ENCODE measurements at places on chromosomes 5 and 9.

GRCh38 chr5:171405615-171406014, 13.8 kb upstream of the FGF18 start:
- no peak for DNase-seq

DNA sequence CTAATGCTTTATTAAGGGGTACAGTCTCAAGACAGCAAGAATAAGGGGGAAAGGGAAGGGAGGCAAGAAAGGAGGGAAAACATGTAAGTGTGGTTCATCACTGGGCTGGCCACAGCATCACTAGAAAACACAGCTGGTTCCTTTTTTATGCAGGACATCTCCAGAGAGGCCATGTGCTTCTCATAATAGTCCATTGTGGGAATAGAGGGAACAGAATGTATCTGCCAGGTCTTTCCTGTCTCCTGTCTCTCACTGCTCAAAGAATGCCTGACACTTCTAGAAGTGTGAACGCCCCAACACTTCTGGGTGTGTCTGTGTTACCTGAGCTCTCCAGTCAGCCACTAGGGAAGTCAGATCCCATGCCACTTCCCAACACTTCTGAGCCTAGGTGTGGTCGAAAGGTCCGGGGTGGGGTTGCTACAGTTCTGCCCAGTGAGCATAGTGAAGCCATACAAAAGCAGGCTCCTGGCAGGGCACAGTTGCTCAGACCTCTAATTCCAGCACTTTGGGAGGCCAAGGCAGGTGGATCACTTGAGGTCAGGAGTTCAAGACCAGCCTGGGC, 255.6 kb upstream of the SLC30A5 start:
- no peak for DNase-seq

DNA sequence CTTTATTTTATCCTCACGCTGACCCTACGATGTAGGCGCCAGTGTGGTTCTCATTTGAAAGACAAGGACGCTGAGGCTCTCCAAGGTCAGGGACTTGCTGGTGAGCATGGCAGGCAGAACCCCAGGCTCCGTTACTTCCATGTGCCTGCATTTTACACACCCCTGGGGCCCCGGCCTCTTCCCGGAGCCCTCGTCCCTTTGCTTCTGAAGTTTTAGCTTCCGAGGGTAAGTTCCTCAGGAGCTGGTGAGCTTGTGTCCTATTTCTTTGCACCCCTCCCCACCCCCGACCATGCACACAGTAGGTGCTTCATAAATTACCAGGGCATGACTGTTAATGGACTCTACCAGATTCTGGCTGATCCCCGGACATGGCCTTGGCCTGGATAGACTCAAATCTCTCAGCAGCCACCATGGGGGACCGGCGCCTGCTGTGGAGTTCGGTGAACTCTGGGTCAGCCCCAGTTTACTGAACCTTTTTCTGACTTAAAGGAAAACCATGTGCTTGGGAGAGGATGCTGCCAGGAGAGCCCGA, 59.3 kb upstream of the RNU6ATAC start:
- no peak for DNase-seq

DNA sequence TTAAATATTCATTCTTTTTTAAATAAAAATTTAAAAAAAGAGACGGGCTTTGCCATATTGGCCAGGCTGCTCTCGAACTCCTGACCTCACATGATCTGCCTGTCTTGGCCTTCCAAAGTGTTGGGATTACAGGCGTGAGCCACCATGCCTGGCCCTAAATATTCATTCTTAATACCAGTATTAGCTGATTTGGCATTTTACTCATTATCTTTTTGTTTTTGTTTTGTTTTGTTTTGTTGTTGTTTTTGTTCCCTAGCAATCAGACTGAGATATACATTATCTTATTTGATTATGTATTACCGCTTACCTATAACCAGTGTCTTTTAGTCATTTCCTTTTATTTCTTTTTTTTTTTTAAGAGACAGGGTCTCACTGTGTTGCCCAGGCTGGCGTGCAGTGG, 37.9 kb downstream of the RNF44 start:
- DNase-seq, result no peak

DNA sequence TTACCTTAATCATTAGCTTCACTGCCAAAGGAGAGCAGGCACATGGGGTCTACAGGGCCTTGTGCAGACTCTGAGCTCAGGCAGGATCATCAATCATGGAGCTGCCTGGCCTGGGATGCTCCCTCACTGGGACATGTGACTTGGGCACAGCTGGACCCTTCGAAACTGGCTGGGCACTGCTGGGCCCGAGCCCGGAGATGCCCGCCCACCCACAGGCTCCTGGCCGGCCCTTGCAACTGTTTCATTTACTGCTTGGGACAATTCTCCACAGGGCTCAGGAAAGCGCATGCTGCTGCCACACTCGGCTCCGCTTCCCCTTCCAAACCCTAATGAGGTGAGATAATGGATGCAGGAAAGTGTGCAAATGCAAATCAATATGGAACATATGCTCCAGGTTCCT, 387.5 kb downstream of the TRIM36 start:
- DNase-seq, result no peak

- DNase-seq, result no peak
Observed at GRCh38 chr5:57366744-57367143, 115.9 kb downstream of the ACTBL2 start.

GRCh38 chr5:126384985-126385384, 38.2 kb upstream of the GRAMD2B start:
- DNase-seq, result no peak

DNA sequence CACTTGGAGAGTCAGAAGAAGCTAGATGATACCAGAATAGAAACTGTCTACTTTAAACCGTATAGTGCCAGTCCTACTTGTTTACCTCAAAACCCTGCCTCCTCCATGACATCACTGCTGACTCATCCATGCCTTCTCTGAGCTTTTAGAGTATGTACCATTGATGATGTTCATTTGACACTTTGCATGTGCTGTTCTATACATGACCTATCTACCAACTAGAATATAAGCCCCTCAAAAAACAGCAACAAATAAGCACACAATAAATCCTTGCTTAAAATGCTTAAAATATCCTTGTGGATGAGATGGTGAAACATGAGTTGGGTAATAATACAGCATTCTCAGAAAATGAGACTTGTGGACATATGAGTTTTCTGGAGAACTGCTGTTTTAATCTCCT, 2.6 kb downstream of the CTNNAL1 start:
- peak; percentile 45 for DNase-seq

- DNase-seq, result no peak
Observed at GRCh38 chr9:131262327-131263032, 13.8 kb downstream of the FAM78A start.

DNA sequence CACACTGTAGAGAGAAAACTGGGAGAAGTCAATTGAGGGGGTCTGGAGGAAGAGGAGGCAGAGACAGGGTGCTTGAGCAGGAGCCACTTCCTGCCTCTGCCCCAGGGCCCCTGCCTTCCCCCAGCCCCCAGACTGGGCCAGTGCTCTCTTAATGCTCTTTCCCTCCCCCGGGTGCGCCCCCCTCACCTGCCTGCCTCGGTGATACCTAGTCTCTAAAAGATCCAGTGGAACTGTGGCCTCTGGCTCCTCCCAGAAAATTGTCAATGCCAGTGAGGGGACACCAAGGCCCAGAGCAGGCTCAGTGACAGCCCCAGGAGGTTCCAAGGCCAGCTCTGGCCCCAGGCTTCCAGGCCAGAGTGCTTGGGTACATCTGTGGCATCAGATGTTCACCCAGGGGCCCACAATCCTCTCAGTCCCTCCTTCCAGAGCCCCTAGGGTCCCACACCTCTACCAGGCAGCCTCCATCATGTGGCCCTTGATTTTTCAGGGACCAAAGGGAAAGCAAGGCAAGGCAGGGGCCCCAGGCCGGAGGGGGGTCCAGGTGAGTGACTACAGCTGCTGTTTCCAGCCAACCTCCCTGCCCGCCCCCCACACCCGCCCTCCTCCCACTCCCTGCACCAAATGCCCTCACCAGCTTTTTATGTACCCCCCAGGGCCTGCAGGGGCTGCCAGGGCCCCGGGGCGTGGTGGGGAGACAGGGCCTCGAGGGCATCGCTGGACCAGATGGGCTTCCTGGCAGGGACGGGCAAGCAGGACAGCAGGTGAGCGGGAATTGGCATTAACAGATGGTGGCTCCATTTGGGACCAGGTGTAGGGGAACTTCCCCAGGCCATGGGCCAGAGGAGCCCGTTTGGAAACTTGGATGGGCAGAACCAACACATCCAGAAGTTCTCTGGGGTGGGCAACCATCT, 33.1 kb upstream of the ORM1 start:
- no peak for DNase-seq

GRCh38 chr9:136977223-136977622, at the start of gene PTGDS:
PTGDS (plus strand) TSS chr9:136977504; CDS start chr9:136977579, 75 bp downstream.
- no peak for DNase-seq

DNA sequence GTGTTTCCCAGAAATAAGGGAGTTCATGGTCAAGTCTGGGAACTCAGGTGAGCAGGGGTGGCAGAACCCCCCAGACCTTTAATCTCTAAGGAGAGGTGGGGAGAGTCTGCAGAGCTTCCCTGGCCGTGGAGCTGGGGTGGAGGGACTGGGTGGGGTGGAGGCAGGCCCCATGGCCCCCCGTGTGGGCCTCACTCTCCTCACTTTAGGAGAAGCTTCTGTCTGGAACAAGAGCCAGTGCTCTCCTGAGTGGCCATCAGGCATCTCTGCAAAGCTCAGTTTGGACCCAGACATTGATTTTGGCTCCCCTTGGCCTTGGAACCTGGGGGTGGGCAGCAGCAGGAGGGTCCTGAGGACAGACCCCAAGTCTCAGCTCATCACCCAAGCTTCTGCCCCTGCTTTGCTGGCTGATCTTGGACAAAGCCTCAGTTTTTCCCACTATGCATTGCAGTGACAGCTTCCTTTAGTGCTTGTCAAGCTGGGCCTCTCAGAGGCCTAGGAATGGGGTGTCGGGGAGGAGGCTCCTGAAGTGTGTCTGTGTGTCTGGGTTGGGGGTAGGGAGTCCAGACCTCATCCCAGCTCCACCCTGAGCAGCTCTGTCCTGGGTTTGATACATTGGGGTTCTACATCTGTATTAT, 3.5 kb upstream of the GBGT1 start:
- DNase-seq, result no peak

- no peak for DNase-seq
Observed at GRCh38 chr5:116063950-116064349, 20.9 kb upstream of the COMMD10 start.

DNA sequence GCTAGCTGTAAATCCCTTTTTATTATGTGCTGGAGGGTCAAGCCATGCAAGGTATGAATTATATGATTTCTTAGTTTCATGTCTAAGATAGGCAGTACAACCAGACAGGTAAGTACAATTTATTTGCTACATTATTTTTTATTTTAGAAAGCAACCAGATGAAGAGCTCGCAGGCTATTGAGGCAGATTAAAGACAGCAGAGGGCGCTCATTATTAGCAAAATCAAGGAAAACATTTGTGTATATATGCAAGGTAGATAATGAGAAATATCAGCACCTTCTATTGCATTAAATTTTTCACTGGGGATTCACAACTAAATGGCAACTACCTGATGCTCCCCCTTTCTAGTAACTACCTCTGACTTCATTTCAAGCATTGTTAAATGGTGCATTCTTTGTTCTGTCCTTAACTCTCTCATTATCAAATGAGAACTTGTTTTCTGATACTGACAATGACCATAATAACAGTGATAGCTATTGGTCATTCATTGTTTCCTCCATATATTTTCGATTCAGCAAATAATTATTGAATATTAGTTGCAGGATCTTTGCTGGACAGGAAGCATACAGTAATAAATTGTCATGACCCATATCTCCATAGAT, 8.6 kb downstream of the SCGB3A2 start:
- DNase-seq, result no peak

- DNase-seq, result no peak
Observed at GRCh38 chr5:174694611-174695010, 29.8 kb upstream of the MSX2 start.

DNA sequence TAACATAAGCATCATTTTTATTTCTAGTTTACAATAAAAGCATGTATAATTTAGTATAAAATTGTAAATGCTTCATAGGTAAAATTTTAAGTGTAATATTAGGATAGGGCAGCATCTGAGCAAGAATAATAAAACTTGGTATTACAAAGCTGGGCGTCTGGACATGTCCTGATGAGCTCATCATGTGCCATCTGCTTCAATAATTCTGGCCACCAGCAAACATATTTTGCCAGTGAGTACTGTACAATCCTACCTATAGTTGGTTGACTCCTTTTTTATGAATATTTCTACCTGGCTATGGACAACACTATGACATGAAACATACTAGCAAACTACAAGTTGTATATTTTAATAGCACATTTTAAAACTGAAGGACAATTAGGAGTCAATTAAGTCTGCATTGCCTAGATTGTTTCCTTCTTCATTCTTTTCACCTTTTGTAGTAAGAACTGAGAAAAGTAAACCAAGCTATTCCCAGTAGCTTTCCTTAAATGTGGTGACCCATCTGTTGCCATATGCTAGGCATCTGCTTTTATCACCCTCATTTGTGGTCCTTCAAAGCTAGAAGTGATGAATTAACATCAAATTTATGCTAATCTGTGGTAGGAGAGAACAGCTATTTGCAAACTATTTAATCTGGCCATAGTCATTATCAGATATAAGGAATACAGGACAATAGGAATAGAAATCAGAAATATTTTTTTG, 23.4 kb downstream of the LURAP1L start:
- no peak for DNase-seq

- DNase-seq, result no peak
Observed at GRCh38 chr9:14248149-14248548, 65.8 kb downstream of the NFIB start.

- no peak for DNase-seq
Observed at GRCh38 chr5:145551714-145552113, 283.4 kb downstream of the PRELID2 start.

DNA sequence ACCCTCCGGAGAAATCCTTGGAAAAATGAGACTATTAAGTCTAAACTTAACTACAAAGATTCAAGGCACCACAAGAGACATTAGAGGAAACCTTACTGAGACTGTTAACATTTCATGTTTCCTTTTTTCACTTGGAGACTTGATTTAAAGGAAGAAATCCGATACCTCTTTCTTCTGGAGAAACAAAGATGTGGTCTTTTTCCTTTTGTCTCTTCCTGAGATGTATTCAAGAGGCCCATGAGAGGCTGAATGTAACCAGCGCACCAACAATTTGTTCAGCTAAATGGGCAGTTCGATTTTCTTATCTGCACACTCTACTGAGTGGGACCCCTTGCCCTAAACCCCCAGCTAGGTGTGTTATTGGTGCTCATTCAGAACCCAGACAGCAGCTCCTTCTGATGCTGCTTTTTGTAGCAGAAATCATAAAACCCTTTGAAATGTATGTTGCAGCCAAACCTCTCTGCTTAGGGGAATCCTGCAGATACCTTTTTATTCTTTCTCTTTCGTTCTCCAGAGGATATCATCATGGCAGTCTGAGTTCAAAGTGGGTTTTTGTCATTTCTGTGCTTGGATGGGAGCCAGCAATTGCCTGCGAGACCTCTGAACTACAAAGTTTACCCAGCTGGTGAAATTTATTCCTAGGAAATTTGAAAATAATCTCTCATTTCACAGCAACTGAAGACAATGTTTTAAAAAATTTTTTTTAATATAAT, 41.9 kb upstream of the ACTBL2 start:
- DNase-seq, result no peak

- DNase-seq, result no peak
Observed at GRCh38 chr5:78103232-78103918, 191.1 kb downstream of the AP3B1 start.
